Activated naive CD8-positive, alpha-beta T cell treated with anti-CD3 and anti-CD28 coated beads, Interleukin-2, amount 50 U/mL, for 24 hours (primary cell): ENCODE measurements at places on chromosomes 3 and 15.

- DNase-seq = no peak
Measured at GRCh38 chr3:109098079-109098644, 19.8 kb downstream of the MORC1 start.

- no peak for DNase-seq
Measured at GRCh38 chr3:177351757-177352158, 154.5 kb upstream of the TBL1XR1 start.

- DNase-seq = no peak
Measured at GRCh38 chr3:79769229-79769628, 1.4 kb upstream of the ROBO1 start.

DNA sequence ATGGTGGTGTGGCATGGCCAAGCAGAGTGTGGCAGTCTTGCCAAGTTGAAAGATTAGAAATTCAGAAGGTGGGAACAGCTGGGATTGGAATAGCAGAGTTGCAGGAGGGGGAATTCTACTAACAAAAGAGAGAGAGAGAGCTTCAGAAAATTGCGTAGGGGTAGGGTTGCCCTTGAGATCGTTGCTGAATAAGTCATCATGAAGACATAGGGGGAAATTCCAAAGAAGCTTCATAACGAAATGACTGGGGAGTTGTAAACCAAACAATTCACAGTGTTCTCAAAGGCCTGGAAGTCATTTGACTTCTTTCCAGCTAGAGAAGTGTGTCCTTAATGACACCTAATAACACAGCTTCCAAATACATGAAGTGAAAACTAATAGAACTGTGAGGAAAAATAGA lies 26.3 kb upstream of the TIPARP start:
- DNase-seq = no peak

- DNase-seq = no peak
Measured at GRCh38 chr3:110856916-110857315, 214.7 kb upstream of the NECTIN3 start.

- DNase-seq = no peak
Measured at GRCh38 chr3:56048331-56048730, 419.9 kb downstream of the ERC2 start.

DNA sequence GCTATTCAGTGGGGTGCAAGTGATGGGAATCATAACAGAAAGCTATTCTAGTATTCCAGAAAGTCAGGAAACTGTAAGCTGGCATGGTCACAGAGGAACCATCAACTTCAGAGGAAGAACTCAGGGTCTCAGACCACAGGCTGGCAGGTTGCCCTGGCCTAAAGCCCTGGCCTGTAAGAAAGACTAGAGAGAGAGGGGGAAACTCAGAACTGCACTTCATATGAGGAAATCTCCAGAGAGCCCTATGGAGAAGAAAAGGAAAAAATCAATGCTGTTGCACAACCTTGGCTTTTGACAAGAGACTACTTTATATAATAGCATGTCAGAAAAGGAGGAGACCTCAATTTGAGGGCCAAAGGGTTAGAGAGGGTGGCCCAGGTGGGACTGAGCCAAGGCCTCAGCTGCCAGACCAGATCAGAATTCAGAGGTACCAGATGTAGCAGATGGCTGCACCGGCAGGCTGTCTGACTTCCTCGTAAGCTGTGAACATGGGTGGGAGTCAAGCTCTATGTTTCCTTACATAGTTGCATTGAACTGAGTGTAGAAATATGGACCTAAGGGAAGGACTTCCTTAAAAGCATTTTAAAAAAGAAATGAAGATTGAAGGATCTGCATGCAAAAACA lies 333.8 kb downstream of the PDCD6IP start:
- no peak for DNase-seq

- DNase-seq = no peak
Measured at GRCh38 chr3:100500320-100500880, 8.0 kb downstream of the TMEM45A start.

GRCh38 chr15:59205839-59206622 lies 612 bp upstream of the LDHAL6B start:
- no peak for DNase-seq

DNA sequence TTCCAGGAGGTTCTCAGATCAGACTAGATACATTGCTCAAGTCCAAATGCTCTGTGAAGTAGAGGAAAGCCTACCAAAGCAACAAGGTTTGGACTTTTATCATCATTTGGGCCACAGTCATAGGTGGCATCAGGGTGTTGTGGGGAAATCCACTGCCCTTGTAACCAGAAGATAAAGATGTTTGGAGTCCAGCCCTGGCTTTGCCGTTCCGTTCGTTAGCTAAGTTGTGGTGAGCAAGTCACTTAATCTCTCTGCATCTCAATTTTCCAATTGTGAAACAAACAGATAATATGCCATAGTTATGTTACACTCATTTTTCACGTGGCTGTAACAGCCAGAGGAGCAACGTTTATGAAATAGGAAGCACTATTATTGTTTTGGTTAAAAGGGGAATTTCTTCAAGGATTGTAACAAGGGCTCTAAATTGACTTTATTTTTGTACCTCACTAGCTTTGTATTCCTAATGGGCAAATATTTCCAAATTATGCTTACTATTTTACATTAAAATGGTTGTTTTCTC lies 125.6 kb downstream of the CD47 start:
- DNase-seq = no peak
